ENCODE measurements at places on chromosomes 12 and 14.

- no peak for DNase-seq
These were observed 42.3 kb downstream of the DAD1 start for GRCh38 chr14:22546722-22547071.

DNA sequence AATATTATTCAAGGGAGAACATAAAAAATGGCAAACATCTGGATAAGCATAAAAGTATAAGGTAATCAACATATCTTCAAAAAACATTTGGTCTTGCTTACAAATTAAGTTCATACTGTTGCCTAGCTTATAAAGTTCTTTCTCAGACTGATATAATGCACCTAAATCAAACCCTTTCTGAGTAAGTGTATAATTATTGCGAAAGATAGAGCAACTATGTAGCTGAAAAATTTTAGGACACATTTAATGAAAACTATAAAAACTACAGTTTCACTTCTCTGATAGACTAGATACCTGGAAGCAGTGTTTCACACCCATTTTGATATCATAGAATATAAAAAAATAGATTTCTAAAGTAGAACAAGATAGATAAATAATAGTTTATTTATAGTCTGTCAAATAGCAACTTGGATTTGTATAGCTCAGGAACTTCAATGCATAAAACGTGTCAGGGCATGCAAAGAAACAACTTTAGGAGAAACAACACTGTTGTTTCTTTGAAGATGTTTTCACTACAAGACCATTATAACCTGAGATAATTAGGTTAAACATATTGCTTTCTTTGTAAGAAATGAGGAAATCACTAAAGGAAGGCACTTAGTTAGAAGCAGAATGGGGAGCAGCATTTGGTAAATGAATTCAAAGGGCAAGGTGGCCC is 7.6 kb downstream of the CLECL1 start:
- no peak for DNase-seq

DNA sequence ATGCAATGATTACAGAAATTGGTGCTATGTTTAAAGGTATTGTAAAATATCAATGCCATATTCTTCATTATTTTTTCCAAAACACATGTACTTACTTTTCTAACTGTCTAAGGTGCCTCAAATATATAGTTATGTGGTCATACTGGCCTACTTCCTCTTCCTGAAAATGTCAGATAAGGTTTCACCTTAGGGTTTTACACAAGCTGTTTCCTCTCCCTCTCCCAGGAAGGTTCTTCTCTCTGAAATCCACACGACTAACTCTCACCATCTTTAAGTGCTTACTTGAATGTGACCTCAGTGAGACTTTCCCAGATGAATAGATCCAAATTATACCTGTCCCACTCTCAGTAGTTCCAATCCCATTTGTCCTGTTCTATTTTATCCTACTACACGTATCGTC is 11.6 kb upstream of the CLEC4D start:
- no peak for DNase-seq

DNA sequence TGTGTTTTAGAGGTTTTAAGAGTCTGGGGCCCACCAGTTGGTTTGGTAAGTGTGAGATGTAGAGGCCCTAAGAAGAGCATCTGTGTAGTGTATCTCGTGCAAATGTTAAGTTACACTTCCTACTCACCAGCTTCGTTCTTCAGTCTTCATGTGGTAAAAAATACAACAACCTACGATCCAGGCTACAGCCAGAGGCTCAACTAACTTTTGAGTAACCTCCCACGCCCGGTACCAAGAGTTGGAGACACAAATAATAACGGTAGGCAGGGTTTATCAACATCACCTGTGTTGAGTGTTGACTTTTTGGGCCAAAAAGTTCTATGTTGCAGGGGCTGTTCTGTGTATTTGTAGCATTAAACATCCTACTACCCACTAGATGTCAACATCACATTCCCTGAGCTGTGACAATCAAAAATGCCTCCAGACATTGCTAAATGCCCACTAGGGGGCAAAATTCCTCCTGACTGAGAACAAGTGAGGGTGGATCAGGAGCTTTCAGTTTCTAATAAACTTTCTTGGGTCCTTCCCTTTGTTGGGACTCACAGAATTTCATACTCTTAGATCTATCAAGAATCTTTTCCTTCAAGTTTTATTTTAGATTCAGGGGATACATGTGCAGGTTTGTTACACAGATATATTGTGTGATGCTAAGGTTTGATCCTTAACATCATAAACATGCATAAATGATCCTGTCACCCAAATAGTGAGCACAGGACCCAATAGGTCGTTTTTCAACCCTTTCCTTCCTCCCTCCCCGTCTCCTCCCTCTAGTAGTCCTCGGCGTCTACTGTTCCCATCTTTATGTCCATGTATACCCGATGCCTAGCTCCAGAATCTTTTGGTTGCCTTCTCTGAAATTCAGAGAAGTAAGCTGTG is 94.7 kb downstream of the SLC2A13 start:
- peak; percentile 85 for DNase-seq

DNA sequence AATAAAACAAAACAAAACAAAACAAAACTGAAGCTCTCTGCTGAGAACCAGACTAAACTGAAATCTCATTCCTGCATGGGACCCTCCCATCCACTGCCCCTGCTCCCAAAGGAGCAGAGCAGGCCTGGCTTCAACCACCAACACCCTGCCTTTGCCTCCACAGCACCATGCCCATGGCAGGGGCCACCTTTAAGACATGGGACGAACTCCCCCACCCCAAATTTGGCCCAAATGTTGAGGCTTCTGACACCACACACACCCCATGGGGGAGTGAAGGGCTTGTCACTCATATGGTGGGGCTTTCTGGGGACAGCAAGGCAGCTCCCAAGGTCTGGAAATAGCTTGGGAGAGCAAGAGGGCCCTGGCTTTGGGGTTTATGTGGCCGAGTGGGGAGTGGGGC is 177.2 kb downstream of the KIF26A start:
- no peak for DNase-seq

DNA sequence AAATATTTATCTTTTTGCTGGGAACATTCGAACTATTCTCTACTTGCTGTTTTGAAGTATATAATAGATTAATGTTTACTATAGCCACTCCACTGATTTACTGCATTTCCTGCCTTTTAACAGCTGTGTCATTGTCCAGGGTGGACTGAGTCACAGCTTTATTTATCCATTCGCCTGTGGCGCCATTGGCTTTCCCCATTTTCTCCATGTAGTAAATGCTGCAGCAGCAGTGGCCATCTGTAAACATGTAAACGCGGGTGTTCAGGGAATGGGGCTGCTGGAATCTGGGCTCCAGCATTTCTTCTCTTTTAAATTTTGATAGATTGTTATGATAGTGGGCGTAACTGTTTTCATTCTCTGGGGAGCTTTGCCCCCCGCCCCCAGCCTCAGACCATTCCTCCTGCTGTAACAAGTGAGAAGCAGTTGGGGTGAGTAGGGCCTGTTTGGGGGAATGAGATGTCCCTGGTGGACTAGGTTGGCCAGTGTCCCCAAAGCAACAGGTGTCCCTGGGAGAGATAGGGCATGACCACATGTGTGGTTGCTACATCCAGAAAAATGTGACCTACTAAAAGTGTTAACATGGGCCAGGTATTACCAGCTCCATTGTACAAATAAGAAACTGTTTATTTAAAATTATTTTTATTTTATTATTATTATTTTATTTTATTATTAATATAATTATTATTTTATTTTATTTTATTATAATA is 32.9 kb downstream of the RIN3 start:
- no peak for DNase-seq
